ENCODE measurements at places on chromosomes 3 and 15.

DNA sequence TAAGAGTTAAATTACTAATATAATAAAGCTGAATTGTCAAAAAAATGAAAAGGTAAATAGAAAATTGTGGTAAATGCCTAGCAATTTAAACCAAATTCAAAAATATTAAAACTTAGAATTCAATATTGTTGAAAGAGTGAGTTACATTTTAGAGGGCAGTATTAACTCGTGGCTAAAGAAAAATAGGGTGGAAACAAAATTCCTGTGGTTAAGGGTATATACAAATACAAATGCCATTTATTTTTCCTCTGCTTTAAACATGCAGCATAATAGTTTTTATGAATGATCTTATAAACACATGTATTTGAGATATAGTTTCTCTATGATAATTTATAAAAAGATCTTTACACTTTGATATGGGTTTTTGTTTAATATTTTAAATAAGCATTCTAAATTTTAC lies 79.0 kb downstream of the NEDD4 start:
- DNase-seq: no peak

GRCh38 chr15:97998307-97999071 lies 38.0 kb downstream of the ARRDC4 start:
- no peak for DNase-seq

- no peak for DNase-seq
These were observed 61.2 kb downstream of the ITGA11 start for GRCh38 chr15:68370768-68371151.

- no peak for DNase-seq
These were observed 14.1 kb upstream of the APOD start for GRCh38 chr3:195597848-195598247.

- no peak for DNase-seq
These were observed 16.5 kb upstream of the PLOD2 start for GRCh38 chr3:146177519-146177918.

- no peak for DNase-seq
These were observed 9.9 kb downstream of the LOXL1 start for GRCh38 chr15:73936181-73936580.

DNA sequence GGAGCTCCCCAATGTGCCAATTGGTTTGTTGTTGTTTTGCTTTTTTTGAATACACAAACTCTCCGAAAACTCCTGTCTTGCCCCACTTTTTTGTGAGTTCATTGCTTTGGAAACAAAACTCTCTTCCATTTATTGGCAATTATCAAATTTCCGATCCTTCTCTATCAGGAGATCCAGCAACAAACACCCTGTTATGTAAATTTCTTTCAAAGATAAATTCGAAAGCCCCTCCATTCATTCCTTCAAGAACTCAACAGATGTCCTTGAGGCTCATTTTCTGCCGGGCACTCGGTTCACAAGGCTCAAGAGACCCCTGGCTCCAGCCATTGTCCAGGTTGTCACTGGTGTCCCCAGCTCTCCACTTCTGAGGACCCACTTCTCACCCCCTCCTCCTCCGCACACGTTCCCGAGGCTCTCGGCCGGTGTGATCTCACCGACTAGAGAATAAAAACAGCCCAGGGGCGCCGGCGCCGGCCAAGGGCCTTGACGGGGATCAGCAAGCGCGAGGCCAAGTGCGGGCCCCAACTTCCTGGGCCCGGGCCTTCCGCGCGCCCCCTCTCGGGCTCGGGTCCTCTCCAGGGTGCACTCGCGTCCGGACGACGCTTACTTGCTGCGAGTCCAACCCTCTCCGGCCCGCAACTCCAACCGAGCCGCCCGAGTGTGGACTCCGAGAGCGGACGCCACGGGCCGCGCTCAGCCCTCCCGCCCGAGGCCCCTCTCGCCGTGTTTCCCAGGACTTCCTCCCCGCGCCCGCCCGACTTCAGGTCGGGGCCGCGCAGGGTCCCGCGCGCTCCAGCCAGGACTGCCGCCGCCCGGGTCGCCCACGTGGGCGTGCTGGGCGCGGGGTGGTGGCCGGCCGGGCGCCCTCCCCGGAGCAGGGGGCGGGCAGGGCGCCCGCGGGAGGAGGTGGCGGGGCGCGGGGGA lies 533 bp upstream of the SMAD3 start:
- no peak for DNase-seq

GRCh38 chr15:90819850-90820249 lies 48.5 kb upstream of the FURIN start:
- DNase-seq: no peak

- no peak for DNase-seq
These were observed 46.1 kb downstream of the BTD start for GRCh38 chr3:15647611-15648167.
